ENCODE measurements at places on chromosomes 5 and 9. TPM values are rescaled to one million over a fixed set of nuclear protein-coding genes. Genes with fewer than 3 reads are reported as not detected.

DNA sequence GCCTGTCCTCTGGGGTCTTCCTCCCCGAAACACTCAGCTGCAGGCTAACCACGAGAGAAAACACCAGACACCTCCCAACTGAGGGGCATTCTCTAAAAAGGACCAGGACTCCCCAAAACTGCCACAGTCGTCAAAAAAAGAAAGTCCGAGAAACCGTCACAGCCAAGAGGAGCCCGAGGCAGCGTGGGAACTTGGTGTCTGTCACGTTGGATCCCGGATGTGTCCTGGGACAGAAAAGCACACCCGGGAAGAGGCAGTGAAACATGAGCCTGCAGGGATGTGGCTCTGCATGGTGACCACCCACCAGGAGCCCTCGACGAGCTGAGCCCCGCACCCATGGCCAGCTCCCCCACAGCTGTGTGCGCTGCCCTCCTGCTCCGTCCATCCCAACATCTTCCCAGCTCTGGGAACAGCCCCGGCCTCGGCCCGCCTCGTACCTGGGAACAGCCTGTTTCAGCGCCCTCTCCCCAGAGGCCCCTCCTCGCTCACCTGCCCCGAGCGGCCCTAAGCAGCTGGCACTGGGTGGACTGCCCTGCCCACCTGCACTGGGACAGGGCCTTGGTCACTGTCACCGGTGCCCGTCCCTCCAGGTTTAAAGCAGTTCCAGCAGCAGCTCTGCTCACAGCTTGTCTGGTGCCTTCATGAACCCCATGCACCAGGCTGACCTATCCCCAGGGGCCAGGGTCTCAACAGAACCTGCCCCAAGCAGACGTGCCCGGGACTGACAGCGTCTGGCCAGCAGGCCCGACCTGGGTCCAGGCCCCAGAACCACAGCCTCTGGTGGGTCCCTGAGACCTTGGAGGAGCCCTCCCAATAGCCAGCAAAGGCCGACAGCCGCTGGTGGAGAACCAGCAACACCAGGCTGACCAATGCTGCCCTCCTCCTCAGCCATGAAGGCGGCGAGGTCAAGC lies 10.9 kb downstream of the SLC12A7 start:
- DNase-seq, result no peak

DNA sequence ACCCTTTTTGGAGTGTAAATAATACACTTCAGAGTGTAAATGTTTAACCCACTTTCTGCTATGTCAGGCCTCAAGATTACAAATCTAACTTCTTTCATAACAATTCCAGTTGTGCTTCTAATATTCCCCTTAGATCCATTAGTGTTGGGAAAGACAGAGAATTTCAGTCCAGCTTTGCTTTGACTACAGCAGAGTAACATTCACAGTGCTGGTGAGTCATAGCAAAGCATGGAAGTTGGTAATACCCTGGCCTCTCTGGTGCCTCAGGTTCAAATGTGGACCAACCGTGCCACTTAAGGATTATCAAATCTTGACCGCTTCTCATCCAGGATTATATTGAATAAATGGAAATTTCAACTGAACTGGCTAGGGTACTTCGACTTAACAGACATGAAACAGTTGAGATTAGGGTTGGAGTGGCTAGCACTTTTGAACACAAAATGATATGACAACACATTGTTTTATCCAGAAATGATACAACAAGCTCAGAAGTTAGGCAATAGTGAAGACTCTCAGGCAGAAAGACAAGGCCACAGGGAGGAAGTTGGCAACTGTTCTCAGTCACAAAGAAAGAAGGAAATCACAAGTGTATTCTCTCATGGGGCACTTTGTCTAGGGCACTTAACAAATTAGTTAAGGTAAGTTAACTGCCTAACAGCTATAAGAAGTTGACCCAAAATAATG lies 24.4 kb upstream of the RASA1 start:
- DNase-seq, result peak; percentile 98

DNA sequence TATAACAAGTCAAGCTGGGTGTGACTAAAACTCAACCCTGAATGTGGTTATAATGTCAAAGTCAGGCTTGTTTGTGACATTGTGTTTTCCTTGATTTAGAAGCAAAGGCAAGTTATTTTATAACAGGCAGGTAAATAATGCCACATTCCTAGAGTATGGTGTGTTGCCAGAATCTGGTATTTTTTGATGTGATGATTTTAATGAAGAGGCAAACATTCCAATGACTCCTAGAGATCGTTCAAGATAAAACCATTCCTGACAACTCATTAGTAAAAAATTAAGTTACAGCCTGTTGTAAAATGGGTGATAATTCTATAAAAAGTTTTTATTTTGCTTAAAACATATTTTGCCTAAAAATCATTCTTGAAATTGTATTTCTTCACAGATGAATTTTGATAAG lies 60.0 kb downstream of the RAB14 start:
- no peak for DNase-seq

DNA sequence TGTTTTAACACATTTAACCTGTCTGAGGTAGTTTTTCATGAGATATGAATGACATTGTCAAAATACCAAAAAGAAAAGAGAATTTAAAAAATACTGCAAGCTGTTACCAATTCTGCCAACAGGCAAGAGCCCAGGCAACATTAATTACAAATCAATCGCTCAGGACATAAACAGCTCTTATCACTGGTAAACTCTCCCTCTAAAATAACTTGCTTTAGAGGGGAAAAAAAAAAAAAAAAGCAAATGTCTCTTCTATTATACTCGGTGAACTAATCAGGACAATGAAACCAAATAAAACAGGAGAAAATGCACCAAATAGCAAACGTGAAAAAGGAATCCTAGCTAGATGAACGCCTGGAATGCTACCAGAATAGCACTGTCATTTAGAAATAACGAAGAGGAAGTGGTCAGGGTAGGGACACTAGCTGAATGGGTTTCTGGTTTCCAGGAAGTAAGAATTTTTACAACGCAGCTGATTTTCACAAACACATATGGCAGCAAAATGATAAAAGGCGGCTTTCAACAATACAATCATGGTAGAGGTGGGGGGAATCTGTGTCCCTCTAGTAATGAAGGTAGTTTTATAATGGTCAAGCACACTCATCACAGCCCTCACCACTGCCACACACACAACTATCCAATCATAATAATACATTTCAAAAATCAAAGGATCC lies 94.9 kb downstream of the DENND1A start:
- peak; percentile 13 for DNase-seq

DNA sequence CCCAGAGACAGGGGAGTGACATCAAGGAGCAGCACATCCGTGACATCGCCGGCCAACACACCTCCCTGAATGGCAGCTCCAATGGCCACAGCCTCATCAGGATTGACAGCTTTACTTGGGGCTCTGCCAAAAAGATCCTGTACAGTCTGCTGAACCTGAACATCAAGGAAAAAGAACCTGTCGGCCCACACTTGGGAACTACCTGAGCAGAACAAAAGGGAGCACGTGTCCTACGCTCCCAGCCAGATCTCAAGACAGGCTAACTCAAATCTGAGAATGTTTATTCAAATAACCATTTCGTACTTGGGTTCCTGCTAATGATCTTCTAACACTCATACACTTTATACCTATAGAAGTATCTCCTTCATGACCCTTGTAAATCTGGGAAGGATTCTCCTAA lies 15.3 kb downstream of the HSPA9 start:
- no peak for DNase-seq

DNA sequence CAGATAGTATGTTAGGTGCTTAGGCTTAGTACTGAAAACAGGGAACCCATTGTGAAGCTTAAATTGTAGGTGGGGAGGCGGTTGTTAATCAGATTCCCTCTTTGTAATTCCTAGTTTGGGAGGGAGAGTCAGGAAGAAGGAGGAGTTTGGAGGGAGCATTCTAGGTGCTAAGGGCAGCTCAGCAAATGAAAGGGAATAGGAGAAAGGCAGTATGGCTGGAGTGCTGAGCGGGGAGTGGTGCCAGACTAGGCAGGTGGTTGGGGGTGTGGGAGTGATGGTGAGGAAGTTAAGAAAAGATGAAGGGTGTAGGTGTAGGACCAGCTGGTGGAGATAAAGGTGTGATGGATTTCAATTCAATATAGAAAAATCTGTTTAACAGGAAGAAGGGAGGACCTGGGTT lies 11.1 kb upstream of the GARNL3 start:
- no peak for DNase-seq

Gene BTNL3
- total RNA-seq, result not detected

Gene LCN10
- total RNA-seq, result not detected

Gene MRPS30
- 80.4 TPM for total RNA-seq

Gene SLC6A7
- not detected for total RNA-seq

Gene CREB3
- 152 TPM for total RNA-seq
